ENCODE measurements at places on chromosomes 1 and 21. TPM values are rescaled to one million over a fixed set of nuclear protein-coding genes. Genes with fewer than 3 reads are reported as not detected.

The HSD3B1 gene
- 0.56 TPM for polyA plus RNA-seq

The FMO3 gene
- 0.31 TPM for polyA plus RNA-seq

The ADAMTSL4 gene
- 53.0 TPM for polyA plus RNA-seq

The OR2AK2 gene
- polyA plus RNA-seq: not detected

The PRMT6 gene
- 14.7 TPM for polyA plus RNA-seq

The IPO9 gene
- 47.8 TPM for polyA plus RNA-seq

The GPR37L1 gene
- polyA plus RNA-seq: 0.32 TPM

The TGFB2 gene
- polyA plus RNA-seq: 79.3 TPM

The PGLYRP3 gene
- polyA plus RNA-seq: not detected

The DCST1 gene
- not detected for polyA plus RNA-seq

DNA sequence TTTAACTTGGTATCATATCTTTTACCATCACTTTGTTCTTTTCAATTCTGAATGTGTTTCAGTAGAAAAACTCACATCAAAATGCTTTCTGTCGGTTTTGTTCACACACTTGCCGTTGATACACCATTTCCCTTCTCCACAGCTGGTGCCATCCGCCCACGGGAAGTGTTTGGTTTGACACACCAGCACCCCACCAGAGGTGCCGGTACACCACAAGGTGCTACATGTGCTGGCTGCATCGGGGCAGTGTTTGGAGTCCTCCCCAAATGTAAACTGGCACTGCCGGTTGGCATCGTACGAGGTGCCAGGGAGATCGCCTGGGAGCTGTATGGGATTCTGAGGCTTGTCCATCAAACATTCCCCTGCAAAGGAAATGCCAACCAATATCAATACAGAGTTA is 5.0 kb downstream of the ADAMTS1 start:
- no peak for DNase-seq

DNA sequence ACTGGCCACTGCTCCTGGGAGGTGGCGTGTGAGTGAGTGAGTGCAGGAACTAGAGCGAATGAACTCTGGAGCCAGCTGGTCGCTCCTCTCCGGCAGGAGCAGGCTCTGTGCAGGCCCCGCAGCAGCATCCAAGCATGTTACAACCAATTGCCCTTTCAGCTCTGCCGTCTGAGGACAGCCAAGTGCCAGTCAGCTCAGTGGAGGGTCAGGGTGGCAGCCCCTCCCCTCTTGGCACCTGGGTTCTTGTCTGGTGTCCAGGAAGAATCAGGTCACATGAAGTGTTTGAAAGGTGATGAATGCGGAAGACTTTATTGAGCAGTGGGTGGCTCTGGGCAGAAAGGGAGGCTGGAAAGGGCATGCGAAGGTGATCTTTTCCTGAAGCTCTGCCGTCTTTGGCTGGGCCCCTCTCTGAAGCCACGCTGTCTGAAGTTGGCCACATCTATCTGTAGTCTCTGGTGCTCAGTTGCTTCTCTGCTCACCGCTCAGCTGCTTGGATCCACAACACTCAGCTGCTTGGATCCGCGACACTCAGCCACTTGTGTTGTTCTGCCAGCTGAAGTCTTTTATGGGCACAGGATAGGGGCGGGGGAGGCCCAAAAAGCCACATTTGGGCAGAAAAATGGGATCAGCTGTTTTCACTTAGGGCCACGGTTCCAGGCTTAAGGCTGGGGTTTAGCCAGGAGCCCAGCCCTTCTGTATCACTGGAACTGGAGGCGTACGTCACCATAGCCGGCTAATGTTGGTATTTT is 139.8 kb downstream of the ADSS2 start:
- DNase-seq: peak; percentile 23

DNA sequence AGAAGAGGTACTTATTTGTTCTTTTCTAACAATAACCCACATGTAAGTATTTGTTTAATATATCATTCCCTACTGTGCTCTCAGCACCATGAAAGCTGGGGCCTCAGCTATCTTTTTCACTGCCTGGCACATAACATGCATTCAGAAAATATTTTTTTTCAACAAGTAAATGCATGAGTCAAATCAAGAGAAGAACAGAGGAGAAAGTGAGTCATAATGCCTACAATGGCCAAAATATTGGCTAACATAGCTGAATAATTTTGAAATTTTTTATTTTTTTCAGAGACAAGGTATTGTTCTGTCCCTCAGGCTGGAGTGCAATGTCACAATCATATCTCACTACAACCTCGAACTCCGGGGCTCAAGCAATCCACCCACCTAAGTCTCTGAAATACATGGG is 252.2 kb upstream of the ADAMTS5 start:
- DNase-seq: no peak

DNA sequence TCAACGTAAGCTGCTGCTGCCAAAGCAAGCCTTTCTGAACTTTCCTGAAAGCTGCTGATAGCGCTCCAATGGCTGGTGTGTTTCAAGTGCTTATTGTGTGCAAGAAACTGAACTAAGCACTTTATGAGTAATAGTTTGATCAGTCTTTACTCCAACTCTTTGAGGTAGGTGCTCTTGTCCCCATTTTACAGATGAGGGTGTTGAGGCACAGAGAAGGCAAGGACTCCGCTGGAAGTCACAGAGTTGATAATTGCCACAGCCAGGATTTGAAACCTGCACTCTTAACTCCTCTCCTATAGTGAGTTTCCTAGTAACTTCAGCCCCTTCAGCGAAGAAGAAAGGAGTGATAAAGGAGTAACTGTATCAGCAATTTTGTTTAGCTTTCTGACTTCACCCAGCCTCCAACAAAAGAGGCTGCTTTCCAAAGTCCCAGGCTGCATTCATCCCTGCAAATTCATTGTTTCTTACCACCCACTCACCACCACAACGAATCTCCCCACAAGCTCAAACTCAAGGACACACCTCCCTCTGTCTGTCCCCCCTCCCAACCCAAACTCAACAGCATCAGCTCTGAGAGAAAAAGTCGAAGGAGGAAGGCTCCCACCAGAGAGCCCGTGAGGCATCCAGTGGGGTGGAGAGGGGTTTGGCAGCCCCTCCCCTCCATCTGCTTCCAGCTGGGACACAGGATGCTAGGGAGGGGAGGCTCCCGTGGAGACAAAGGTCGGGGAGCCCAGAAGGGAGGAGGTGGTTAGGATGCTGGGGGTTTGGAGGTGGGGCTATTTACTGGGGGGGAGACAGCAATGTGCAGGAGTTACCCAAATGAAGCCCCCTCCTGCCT is 139.6 kb downstream of the NAV1 start:
- DNase-seq: no peak

GRCh38 chr1:12516741-12517140 is 101.3 kb downstream of the DHRS3 start:
- no peak for DNase-seq

DNA sequence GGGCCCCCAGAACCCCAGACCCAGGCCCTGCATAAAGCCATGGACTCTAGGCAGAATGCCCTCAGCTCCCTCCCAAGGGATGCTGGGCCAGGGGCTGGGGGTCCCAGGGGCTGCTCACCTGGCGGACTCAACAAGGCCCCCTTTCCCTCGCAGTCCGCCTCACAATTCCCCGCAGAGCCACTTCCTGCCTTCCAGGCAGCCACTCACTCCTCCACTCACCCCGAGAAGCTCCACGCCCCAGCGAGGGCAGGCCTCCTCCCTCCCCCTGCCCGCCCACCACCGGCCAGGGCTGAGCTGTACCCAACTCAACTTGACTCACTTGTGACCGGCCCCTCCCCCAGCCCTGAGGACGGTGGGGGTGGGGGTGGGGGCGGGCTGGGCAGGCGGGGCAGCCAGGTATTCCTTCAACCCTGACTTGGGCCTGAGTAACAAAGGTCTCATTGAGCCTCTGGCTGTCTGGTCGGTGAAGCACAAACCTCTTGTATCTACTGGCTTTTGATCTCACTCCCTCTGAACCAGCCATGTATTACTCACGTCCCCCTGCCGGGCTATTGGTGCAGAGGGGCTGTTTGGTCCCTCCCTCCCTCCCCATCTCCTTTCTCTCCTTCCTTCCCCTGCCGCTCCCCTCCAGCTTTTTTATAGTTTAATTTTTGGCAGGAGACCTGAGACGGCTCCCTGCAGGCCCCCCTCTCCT is 5.9 kb downstream of the BLACAT1 start:
- no peak for DNase-seq

DNA sequence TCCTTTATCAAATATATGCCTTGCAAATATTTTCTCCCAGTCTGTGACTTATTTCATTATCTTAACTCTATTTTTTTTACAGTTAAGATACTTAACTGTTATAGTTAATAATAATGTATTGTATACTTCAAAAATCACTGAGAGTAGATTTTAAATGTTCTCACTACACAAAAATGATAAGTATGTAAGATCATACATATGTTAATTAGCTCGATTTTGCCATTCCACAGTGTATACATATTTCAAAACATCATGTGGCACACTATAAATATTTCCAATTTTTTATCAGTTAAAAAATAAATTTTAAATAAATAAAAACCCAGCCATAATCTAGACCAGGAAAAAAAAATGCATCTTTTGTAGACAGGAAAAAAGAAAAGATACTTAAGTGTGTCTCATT is 27.2 kb downstream of the CTTNBP2NL start:
- DNase-seq: no peak

DNA sequence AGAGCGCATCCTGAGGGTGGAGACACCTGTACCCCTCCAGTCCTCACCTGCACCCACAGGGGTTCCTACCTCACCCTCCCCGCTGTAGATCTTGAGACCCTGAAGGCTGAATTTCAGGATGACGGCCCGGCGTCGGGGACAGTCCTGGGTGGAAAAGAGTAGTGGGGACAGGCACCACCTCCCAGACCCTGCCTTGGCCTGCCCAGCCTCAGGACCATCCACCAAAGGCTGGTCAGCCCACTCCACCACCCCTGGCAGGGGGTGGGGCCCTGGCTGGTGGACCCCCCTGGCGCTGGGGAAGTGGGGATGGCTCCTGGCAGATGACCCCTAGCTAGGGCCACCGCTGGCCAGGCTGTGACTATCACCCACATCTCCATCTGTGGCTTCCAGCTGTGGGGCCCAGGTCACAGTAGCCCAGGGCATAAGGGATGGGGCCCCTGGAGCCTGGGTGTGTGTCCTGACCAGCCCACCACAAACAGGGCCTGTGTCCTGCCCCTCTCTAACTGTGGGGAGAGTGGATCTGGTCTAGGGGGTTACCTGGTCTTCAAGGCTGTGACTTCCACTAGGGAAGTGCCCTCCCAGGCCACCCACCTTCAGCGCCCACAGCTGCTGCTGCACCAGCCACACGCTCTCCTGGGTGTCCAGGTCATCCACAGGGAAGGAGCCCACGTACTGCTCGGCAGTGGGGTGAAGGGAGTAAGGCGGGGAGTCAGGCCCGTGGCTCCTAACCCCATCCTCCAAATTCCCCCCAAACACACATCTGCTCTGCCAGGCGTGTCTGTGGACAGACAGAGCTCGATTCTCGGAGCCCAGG is 5.4 kb downstream of the SH2D5 start:
- DNase-seq: no peak

DNA sequence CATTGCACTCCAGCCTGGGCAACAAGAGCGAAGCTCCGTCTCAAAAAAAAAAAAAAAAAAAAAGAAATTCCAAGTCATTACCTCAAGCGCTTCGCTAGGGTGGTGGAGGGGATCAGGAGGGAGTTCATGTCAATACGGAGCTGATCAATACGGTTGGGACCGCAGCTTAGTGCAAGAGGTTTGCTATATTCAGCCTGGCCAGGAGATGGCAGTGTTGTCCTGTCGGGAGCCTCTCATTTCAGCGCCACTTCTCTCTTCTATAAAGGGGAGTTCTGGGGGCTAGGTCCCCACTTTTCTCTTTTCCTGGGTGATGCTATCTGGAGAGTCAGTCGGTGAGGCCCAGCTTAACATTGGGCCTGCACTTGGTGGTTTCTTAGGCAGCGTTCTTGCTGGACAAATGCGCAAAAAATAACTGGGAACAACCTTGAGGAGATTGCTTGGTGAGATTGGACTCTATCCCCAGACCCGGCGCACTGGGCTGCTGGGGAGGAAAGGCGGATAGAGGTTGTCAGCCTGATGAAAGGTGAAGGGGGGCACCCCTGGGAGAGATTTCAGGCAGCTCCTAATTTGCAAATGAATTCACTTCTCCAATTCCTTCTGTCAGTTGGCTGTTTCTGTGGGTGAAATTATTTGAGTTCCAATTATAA is 40.4 kb downstream of the KIAA0040 start:
- peak; percentile 66 for DNase-seq

- peak; percentile 25 for DNase-seq
Observed at GRCh38 chr1:37255136-37255795, 219.1 kb upstream of the ZC3H12A start.

GRCh38 chr1:2020310-2020655 is 1.1 kb downstream of the GABRD start:
- no peak for DNase-seq

DNA sequence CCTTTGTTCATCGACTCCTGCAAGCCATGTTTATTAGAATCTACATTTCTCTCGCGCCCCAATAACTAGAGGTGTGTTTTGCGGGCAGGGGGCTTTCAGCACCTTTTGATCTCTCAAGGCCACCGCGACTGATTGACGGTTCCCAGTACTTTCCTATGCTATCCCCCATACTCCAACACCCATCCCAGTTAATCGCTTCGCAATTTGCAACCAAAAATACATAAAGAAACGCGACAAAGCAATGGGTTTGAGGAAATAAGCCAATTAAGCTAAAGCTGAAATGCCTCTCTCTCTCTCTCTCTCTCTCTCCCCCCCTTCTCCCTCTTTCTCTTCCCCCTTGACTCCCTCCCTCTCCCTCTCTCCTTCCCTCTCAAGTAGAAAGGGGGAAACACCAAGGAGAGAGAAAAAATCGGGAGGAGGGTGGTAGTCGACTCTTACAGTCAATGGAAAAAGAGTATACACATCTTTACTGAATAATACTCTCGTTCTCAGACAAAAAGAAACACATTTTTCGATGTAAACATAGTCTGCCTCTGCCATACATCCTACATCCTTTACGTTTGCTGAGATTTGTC is 128.0 kb upstream of the DPYD start:
- DNase-seq: no peak

DNA sequence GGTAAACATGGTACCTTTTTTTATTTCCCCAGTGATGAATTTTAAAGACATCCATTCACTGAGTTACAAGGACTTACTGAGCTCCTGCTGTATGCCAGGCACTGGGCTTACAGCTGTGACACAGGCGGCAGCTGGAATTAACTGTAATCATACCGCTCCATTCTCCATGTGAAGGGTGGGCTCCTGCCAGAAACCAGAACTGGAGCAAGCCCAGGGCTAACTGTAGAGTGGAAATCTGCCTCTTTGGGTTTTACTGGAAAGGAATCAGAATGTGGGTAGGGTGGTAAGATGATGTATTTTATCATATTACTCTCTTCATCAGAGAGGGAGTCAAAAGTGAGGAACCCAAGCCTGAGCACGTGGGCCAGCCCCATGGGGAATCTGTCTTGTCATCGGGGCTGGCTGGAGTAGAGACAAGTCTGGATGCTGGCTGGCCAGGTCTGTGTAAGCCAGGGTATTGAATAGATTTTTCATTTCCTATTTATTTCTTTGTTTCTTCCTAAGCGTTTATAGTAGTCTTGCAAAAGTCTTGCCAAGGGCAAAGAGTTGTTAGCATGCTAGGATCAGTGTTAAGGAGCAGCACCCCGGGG is 21.5 kb downstream of the FGGY start:
- DNase-seq: peak; percentile 23

- no peak for DNase-seq
Observed at GRCh38 chr21:15061279-15061678, 3.5 kb downstream of the NRIP1 start.

DNA sequence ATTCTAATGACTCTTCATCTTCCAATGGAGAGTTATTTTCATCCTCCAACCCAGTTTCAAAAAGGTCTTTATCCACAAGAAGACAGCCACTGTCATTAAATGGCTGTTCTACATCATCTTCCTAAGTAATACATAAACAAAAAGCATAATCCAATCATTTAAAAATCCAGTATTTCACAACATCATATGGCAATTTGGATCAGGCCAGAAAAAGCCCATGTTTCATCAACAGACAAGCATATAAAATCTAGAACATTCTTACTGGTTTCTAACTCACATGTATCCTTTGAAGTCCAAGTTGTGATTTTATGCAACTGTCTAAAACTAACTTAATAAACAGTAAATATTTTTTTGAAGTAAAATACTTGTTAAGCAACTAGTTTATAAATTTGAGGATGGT is 6.6 kb downstream of the CLSPN start:
- DNase-seq: no peak

All from muscle of arm (tissue), 14 donors.